Cortex of kidney (tissue), 1 donor: ENCODE measurements at places on chromosomes 1 and 21.

GRCh38 chr21:40675017-40675416 lies 171.9 kb downstream of the DSCAM start:
- no peak for DNase-seq

GRCh38 chr1:95035536-95035935 lies 37.2 kb downstream of the ALG14 start:
- DNase-seq, result no peak

DNA sequence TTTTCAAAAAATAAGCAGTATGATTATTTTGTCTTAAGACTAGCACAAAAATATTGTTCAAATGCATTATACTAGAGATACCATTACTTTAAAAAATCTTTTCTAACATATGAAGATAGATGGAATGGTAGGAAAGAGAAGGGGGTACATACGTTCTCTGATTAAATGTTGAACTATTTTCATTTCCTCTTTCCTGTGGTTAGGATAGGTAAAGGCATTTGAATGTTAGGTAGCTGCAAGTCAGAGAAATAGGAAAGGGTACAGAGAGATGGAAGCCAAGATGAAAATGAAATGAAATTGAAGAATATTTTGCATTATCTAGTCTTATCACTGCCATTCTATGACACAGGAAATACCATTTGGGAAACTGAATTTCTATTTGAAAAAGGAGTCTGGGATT lies 28.3 kb downstream of the TLCD4 start:
- DNase-seq, result no peak

DNA sequence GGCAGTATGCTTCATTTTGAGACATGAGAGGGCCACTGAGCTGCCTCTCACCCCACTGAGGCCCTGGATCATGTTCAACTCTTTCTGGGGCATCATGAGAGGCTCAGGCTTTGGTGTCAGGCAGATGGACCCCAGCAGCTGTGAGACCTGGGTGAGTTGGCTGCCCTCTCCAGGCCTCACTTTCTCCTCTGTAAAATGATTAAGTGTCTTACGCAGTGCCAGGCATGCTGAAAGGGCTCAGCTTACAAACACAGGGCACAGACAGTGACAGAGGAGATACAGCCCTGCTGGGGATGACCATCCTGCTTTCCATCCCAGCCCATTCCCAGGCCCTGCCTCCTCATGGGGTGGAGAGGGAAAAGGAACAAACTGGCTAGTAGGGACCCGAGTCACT lies 387.4 kb downstream of the MATN1 start:
- DNase-seq, result no peak

DNA sequence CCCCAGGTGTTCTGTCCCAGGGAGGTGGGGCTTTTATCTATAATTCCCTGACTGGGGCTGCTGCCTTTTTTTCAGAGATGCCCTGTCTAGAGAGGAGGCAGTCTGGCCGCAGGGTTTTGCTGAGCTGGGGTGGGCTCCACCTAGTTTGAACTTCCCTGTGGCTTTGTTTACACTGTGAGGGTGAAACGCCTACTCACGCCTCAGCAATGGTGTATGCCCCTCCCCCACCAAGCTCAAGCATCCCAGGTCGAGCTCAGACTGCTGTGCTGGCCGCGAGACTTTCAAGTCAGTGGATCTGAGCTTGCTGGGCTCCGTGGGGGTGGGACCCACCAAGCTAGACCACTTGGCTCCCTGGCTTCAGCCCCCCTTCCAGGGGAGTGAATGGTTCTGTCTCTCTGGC lies 124.3 kb downstream of the CENPF start:
- DNase-seq, result no peak

- no peak for DNase-seq
Measured at GRCh38 chr1:42886046-42886739, 39.8 kb downstream of the ZNF691 start.
